ENCODE measurements at places on chromosomes 1 and 21.

- DNase-seq: no peak
Observed at GRCh38 chr1:7070389-7071029, 285.3 kb downstream of the CAMTA1 start.

GRCh38 chr21:26572702-26573381 is at the start of gene CYYR1:
CYYR1 (minus strand) TSS chr21:26573286; CDS start chr21:26572940, 346 bp downstream.
- no peak for DNase-seq

- no peak for DNase-seq
Observed at GRCh38 chr1:46606255-46606965, 2.3 kb upstream of the MKNK1 start.

GRCh38 chr1:234498448-234499118 is 19.6 kb upstream of the TARBP1 start:
- no peak for DNase-seq

GRCh38 chr1:84892705-84893618 is at the start of gene LPAR3:
LPAR3 (minus strand) TSS chr1:84893206; CDS start chr1:84866120, 27,086 bp downstream.
- no peak for DNase-seq

DNA sequence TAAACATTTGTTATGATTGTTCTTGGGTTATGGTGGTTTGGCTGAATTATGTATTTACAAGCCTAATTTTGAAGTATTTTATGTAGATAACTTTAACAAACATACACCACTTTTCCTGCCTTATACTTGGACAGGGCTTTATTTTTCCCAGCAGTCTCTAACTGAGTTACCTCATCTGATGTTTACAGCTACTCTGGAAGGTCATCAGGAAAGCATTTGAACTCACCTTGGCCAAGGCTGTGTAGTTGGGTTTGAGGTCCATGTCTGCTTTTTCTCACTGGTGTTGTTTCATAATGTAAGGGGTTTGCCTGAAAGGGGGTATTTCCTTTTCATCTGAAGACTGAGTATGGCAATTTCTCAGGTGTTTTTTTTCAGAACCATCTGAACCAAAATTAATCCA is 193.5 kb downstream of the RWDD3 start:
- DNase-seq: no peak

GRCh38 chr1:188061881-188062280 is 1233.1 kb downstream of the PLA2G4A start:
- DNase-seq: no peak

GRCh38 chr1:117061986-117062415 is 1.9 kb downstream of the TTF2 start:
- DNase-seq: no peak

- DNase-seq: no peak
Observed at GRCh38 chr1:247288341-247288740, 32.5 kb downstream of the VN1R5 start.

DNA sequence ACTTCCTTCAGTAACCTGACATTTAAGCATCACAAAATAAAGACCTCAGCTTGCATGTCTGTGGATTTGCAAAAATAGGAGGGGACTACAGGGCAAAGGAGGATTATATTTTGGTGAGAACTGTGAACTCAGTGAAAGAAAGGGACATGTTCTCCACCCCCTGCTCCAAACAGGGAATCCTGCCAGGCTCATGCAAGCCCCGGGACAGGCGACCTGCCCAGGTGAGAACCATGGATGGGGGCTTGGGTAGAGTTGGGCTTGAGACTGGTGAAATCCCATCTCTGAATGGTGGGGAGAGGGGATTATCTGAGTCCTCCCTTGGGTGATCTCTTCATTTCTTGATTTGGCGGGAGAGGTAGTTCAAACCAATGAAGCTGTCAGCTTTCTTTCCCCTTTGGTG is 110.1 kb downstream of the SUSD4 start:
- no peak for DNase-seq

DNA sequence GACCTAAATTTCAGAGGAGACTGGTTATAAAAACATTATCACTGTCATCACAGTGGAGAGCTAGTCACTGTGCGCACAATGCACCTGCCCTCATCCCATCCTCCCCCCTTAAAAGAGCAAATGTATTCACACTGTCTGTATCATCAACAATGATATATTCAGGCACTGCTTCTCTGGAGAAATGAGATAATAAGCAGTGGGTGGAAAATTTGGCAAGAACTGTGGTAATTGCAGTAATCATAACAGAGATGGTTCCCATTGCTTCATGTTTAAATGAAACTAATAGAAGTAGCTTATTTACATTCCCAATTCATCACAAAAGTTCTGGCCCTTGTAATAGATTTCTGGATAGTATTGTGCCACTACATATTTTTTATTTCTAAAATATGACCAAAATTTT is 867.4 kb upstream of the ADGRL2 start:
- DNase-seq: no peak

DNA sequence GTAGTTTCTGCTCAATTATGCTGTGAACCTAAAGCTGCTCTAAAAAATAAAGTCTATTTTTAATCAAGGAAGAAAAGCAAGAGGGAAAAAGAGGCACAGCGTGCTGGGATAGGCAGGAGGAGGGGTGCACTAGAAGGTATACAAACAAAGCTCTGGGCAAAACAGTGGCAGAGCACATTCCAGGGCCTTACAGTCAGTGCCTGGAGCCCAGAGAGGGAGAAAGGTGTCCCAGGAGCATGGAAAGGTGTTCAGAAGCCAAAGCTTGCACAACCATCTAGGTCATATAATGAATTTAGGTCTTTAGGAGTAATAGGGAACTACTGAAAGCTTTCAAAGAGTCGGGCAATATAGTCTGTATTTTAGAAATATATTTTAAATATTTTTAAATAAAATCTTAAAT is 163.6 kb upstream of the PALMD start:
- DNase-seq: no peak

- DNase-seq: no peak
Observed at GRCh38 chr21:43193651-43194302, 25.0 kb downstream of the CRYAA start.

- DNase-seq: no peak
Observed at GRCh38 chr1:204410688-204411450, 748 bp downstream of the PPP1R15B start.

DNA sequence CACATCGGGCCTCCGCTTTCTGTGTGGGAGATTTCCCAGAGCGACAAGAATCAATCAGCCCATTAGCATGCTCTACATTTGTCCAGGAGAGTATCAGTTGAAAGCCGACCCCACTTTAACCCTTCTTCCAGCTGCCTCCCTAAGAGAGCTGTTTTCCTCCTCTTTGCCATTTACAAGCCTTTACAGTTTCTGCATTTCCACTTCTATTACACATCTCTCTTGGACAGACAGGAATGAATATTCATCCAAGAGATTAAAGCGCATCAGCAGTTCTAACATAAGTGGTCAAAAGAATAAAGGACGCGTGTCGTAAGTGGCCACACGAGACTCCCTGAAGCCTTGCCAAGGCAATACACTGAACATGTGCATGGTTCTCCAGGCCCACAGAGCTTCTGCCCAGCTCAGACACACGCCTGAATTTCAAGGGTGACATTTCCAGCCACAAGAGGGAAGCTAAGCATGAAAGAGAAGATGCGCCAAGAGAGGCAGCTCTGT is 47.3 kb downstream of the FAM78B start:
- DNase-seq: no peak

DNA sequence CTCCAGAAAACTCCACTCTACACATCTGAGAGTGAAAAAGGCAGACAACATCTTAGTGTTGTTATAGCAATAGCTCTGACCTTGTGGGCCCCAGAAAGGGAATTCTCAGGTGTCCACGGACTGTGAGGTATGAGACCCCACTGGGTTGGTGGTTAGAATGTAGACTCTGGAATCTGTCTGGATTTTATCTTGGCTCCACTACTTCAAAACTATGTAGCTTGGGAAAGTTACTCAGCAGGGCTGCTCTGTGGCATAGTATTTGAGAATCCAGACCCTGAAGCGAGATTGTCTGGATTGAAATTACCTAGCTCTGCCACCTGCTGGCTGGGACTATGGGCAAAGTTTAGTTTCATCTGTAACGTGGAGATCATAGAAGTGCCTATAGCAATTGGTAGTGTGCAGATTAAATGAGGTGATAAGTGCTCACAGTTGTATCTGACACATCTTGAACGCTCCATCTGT is 25.8 kb downstream of the PRDM2 start:
- peak; percentile 36 for DNase-seq

GRCh38 chr1:220182656-220183055 is 88.7 kb downstream of the IARS2 start:
- DNase-seq: no peak

- no peak for DNase-seq
Observed at GRCh38 chr1:107546576-107546975, 405.7 kb downstream of the NTNG1 start.

GRCh38 chr1:202807926-202808757 is at the start of gene KDM5B:
KDM5B (minus strand) TSS chr1:202808421; CDS start chr1:202808305, 116 bp downstream.
- DNase-seq: no peak

DNA sequence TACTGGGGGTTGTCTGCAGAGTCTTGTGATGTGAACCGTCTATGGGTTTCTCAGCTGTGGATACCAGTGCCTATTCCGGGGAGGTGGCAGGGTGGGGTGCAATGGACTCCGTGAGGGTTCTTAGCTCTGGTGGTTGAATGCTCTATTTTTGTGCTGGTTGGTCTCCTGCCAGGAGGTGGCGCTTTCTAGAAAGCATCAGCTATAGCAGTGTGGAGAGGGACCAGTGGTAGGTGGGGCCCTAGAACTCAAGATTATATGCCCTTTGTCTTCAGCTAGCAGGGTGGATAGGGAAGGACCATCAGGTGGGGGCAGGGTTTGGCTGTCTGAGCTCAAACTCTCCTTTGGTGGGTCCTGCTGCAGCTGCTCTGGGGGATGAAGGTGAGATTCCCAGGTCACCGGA is 127.3 kb upstream of the PLD5 start:
- DNase-seq: no peak

- no peak for DNase-seq
Observed at GRCh38 chr1:22772014-22772413, 61.4 kb downstream of the EPHB2 start.

- DNase-seq: no peak
Observed at GRCh38 chr1:208437401-208437800, 193.2 kb upstream of the PLXNA2 start.

- no peak for DNase-seq
Observed at GRCh38 chr1:109886827-109887226, 23.8 kb upstream of the CSF1 start.

- DNase-seq: no peak
Observed at GRCh38 chr1:198867182-198867581, 228.3 kb downstream of the PTPRC start.

DNA sequence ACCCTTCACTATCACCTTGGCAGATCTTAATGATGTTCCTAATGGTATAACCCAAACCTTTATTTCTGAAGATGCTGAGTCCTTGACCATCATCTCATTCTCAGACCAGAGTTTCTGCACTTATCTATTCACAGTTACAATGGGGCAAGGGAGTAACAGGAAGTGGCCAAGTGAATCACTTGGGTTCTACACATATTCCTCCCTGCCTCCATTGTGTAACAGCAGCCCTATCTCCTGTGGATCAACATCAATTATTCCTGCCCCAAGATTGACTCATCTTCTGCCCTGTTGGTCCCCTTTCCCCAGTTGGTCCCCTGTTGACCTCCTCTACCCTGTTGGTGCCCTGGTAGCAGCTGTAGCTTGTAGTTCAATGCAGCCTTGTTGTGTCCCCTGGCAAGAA is 10.3 kb upstream of the S100A7 start:
- DNase-seq: no peak

- DNase-seq: no peak
Observed at GRCh38 chr1:118556936-118557335, 371.9 kb upstream of the SPAG17 start.

GRCh38 chr1:63827411-63828321 is 53.8 kb downstream of the ROR1 start:
- DNase-seq: no peak

GRCh38 chr1:243244432-243244841 is 10.6 kb downstream of the CEP170 start:
- no peak for DNase-seq

GRCh38 chr1:55194851-55195250 is 20.3 kb downstream of the USP24 start:
- DNase-seq: no peak

DNA sequence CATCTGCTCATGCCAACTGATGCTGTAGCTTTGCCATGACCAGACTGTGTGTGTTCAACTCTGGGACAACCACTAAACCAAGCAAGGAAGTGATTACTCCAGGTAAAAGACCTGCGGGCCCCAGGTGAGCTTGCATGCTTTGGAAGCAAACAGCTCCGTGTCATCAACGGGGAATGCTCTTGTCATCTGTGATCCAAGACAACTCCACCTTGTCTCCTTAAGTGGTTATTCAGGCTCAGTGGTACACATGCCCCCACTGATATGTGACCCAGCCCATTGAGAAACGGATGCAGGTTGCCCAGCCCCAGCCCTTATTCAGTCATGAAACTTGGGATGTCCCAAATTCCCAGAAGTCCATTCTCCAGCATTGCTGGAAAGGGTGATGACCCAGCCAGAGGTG is 89.0 kb downstream of the TIAM1 start:
- DNase-seq: no peak

GRCh38 chr1:54375712-54376429 is 30.3 kb downstream of the SSBP3 start:
- DNase-seq: no peak

DNA sequence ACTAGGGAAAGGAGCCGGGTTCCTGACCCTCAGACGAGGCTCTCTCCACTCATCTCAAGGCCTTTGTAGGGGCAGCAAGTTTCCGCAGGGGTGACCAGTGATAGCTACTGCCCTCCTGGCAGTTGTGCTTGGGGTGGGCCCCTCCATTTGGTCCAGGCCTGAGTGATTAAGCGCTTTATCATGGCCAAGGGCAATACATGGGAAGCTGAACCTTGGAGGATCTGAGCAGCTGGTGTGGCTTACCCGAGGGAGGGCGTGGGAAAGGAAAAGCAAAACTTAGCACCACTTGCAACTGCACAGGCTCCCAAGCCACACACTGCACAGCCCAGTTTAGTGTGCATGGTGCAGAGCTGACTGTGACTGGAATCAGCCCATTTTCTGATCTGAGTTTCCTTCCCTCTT is 47.8 kb downstream of the GADD45A start:
- DNase-seq: no peak

- no peak for DNase-seq
Observed at GRCh38 chr1:232853994-232854797, 49.0 kb downstream of the MAP10 start.

DNA sequence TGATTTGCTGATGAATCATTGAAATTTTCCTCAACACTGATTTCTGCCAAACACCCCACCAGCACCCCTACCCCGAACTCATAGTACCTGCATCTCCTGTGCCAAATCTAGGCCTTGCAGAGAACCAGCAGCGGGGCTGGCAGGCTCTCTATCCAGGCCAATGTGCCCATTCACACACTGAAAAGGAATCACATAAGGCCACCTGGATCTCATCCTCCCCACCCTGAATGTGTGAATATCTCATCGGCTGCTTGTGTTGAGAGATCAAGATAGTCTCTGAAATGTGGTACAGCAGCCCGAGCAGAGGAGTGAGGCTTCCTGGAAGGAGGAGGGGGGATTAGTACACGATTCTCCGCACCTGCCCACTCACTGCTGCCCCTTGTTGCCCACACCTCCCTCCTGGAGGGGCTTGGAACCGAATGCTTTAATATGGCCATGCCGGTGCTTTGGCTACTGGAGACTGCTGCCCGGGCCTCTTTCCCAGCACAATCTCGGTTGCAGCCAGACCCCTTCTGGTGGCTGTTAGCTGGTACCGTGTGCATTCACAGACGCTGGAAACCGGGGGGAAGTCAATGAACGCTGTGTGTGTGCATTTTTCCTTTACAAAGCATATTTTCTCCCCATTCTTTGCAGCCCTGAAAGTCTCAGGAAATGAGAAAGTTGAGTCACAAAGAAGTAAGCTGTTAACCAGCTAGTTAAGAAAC is 619.5 kb downstream of the MATN1 start:
- DNase-seq: no peak

All from stimulated activated CD8-positive, alpha-beta memory T cell treated with anti-CD3 and anti-CD28 coated beads, Interleukin-7, amount 100 ng/mL, for 1 hour (primary cell).